ENCODE measurements at places on chromosomes 12 and 14.

- peak; percentile 11 for DNase-seq
Measured at GRCh38 chr12:119956047-119956446, 33.0 kb upstream of the BICDL1 start.

DNA sequence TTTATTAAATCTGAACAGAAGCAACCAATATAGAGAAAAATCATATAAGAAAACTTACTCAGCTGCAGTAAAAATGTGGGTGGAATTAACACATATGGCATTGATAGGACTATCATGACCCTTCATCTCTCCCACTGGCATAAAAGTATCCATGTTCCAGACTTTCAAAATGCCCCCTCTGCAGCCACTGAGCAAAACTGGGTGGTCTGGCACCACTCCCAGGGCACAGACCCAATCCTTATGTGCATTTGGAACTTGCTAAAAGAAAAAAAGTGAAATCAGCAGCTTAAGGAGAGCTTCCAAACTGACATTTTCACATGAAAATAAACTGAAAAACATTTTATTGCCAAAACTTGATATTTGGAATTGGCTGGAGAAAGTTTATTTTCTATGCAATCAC lies 141.5 kb downstream of the KIF21A start:
- DNase-seq = no peak

DNA sequence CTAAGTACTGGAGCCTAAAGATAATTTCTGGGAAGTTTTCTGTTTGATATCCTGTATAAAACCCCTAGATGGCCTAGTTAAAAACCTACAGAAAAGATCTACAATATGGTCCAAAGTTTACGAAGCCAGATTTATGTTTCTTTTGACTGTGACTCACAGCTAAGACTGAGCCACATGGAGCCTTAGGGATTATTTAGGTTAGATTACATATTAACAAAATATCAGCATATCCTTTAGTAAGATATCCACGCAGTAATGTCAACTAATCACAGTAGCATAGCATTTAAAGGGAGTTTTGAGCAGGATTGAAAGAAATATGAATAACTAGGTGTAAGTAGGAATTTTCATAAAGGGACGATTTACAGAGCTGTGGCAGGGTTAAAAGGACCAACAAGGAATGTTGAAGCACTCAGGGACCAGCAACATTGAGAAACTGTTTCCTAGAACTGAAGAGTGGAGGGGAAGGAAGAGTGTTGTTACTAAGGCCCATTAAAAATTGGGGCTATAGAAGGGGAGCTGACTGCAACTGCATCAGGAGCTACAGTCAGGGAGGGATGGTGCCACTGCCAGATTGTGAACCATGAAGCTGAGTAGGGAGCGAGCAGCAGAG lies 155.5 kb downstream of the DACT1 start:
- no peak for DNase-seq

DNA sequence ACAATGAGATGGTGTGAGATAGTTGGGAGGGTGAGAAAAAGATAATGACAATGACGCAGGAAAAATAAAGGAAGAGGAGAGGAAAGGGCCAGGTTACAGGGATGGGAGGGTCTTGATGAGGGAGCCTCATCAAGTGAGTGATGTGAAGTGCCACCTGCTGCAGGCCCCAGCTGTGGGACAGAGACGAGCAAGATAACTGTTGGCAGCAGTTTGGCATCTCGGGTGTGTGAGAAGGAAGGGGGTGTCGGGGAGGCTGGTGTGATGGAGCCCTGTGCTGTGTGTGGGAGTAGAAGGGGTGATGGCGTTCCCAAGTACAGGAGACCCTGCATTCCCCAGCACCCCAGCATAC lies 11.4 kb upstream of the TAC3 start:
- no peak for DNase-seq

DNA sequence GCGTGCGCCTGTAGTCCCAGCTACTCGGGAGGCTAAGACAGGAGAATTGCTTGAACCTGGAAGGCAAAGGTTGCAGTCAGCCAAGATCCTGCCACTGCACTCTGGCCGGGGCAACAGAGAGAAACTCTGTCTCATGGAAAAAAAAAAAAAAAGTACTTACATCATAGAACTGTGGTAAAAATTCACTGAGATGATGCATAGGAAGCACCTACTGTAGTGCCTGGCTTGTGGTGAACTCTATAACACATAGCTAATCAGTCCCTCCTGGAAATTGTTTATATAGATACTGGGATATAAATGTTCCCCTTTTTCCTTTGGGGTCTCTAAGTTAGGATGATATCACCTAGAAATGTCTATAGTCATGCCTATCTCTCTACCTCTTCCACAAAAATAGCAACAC lies 89.7 kb upstream of the CPM start:
- DNase-seq = peak; percentile 58

GRCh38 chr12:6394398-6394797 lies 10.4 kb downstream of the LTBR start:
- no peak for DNase-seq

DNA sequence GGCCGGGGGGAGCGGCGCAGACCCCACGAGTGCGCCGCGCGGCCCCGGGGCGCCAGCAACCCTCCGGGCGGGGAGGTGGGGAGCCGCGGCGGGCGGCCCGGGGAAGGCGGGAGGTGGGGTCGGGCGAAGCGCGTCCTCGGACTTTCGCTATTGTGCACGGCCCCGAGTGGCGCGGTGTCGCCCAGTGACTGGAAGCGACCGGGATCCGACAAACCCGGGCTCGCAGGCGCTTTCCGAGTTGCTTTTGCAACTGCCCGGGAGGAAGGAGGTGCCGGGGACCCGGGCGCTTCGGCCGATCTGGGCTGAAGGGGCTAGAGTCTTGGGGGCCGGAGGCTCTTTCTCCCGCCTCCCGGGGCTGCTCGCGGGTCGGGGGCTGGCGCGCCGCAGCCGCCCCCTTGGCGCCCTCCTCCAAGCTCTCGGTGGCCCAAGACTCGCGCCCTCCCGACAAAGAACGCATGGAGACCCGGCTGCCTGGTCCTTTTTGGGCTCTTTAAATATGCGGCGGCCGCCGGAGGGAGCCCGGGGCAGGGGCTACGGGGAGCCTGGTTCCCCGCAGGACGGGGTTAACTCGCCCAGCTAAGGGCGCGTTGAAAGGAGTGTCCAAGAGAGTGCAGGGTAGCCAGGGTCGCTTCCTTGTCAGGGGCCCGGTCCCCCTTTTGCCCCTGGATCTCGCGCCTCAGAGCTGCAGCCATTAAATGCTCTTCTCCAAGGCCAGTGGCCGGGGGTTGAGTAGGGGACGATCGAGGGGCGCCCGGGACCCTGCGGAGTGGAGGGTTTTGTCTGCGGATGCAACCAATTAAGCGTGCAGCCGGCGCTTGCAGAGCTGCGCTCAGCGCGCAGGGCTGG lies 1.4 kb downstream of the HMGA2 start:
- DNase-seq = no peak

DNA sequence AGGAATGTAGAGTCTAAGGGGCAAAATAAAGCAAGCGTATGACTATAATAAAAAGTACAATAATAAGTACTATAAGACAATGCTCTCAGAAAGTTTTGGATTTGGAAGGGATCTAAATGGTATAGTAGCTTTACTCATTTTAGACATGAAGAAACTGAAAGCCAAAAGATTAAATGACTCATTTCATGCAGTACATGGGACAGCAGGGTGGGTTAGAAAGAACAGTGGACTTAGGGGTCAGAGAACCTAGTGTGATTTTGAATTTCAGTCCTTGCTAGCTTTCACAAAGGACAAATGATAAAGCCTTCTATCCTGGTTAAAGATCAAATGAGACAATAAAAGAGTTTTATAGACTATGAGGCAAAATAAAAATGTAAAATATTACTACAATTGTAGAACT lies 6.8 kb upstream of the LEMD3 start:
- no peak for DNase-seq

DNA sequence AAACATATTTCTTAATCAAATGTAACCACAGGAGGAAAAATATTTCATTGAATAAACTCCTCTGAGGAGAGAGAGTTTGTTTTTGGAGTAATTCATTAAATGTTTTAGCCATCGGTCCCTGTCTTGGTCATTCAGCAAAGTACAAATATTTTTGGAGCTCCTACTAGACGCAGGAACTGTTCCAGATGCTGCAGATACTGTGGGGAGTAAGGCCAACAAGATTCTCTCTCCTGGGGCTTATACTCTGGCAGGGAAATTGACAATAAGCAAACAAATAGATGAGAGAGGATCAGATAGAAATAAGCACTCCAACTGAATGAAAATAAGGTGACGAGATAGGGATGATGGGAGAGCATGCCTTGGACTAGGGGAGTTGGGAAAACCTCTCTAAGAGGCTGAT lies 264.1 kb downstream of the TTC8 start:
- DNase-seq = no peak

DNA sequence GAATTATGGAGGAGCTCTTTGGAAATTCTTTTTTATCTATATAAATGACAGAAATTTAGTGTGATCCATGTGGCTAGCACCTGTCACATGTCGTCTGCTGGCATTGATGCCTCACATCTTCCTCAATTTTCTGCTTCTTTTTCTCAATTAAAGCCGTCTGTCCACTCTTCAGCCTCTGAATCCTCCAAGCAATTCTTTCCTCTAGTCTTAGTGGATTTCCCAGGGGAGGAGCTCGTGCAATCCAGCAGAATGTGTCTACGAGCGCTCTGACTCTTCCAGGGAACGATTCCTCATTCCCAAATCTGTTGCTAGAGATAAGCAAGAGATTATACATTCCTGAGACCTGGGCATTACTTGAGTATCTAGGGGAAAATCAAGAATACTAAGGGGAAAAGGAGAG lies 176.6 kb downstream of the EMP1 start:
- DNase-seq = no peak

DNA sequence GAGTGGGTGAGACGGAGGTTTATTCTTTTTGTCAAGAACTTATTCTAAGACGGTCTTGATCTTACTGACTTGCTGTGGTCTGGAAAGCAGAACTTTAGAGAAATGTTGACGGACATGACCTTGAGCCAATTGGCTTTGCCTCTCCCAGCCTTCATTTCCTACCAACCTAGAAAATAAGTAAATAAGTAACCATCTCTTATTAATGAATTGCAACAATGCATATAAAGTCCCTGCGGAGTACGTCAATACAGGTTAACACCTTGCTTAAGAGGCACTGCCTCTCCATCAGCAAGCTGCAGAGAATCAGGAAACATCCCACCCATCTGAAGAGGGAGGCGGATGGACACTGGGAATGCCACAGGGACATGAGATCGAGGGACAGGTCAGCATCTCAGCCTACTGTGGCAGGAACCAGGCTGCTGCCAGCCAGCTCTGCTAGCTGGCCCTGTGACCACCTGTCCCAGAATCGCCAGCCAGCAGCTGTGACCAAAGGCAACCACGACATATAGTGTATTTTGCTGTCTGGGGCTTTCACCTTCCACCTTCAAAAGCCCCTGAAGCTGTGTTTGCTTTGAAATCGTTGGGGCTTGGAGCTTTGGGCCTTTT lies 208.3 kb downstream of the BCL11B start:
- no peak for DNase-seq

- no peak for DNase-seq
Measured at GRCh38 chr12:105744371-105745058, 394.2 kb downstream of the NUAK1 start.

GRCh38 chr12:8596561-8596960 lies 16.1 kb downstream of the AICDA start:
- no peak for DNase-seq

DNA sequence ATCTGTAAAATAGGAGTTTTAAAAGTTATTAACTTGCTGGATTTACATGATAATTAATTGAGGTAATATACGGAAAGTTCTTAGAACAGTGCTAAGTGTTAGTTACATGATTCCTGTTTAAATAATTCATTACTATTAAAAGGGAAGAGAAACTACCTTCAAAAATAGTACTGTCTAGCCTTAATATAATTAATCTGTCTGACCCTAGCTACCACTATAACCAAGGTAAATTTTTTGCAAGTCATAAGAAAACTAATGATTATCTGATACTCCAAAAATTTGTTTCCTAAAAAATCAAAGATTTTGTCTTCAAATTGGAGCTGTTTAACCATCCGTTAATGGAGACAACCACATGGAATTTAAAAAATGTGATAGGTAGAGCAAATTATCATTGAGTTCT lies 294.3 kb upstream of the FBXO33 start:
- no peak for DNase-seq

GRCh38 chr12:124517260-124518050 lies 50.0 kb downstream of the NCOR2 start:
- DNase-seq = peak; percentile 38

DNA sequence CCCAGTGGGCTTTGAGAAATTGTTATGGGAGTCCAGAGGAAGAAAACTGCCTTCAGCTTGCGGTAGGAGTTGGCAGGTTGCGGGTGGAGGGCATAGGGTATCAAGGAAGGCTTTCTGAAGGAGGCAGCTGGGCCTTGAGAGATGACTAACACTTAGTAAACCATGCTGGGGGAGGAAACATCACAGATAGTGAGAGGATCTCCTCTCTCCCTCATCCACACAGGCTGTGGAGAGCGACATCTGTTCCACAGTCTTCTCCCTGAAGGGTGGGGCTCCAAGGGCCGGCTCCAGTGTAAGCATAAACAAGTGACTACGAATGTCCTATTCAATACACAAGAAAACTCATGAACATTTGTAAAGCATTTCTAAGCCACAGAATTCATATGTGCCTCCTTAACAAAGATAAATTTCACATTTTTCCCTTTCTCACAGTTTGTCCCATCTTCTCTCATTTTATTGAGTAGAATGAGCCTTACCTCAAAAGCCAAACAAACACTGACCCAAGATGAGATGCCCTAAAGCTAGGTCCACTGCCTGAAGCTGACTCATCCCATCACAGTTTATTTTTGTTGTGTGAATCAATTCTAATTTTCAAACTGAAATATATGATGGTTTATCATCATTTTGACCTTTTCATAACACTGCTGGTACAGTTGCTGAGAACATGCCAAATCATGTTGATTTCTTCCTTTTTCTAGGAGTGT lies 227.9 kb downstream of the SLC25A21 start:
- DNase-seq = peak; percentile 68

DNA sequence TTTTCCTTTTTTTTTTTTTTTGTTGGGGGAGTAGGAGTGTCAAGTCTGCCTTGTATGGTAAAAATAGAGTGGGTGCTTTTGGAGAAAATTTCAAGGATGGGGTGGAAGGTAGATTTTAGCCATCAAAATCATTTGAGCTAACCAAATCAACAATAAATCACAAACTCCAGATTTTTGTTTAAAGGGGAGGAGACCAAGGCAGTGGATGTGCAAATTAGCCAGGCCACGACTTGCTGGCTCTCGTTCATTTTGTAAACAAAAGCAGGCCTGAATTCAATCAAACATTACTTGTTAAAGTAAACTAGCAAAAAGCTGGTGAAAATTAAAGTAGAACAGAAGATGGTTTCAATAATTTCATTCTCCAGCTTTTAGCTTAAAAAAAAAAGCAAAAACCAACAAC lies 387.2 kb downstream of the BMP4 start:
- DNase-seq = no peak

DNA sequence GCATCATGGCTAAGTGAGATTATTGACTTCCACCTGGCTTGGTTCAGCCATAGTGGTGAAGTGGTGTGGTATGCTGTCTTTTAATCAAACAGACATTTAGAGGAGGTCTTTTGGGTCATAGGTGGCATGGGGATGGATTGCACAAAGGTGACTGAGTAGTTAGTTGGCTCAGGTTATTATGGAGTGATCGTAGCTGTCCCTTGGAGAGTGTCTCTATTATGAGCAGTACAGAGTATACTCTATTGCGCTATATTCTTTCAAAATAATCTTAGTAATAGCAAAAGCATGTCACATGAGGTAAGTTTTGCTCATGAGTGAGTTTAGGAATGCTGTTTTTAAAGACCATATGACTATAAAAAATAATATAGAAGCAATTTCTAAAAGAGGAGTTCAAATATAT lies 60.4 kb downstream of the RASSF8 start:
- peak; percentile 41 for DNase-seq
